HuH-7.5 (cell line): ENCODE measurements at places on chromosomes 2 and 18.

DNA sequence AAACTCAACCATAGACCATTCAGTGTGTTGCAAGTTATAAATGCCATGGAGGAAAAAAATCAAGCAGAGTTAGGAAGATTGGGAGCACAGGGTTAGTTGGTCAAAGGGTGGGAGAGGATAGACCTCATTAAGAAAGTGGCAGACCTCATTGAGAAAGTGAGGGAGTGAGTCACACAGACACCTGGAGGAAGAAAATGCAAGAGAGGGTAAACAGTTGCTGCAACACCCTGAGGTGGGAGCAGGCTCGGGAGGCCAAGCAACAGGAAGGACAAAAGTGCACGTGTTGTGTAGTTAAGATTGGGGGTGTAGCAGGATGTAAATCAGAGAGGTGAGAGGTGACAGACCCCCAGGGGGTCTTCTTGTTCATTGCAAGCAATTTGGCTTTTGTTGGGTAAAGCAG lies 6.4 kb downstream of the IL1RL1 start:
- no peak for DNase-seq

- no peak for DNase-seq
Observed at GRCh38 chr2:226357816-226358215, 441.8 kb downstream of the IRS1 start.

GRCh38 chr2:137938204-137938603 lies 26.1 kb upstream of the HNMT start:
- DNase-seq = no peak

- DNase-seq = no peak
Observed at GRCh38 chr18:35804377-35804776, 168.1 kb upstream of the RMP24 start.

- DNase-seq = no peak
Observed at GRCh38 chr2:69300650-69301049, 86.4 kb downstream of the GFPT1 start.

- DNase-seq = peak; percentile 19
Observed at GRCh38 chr2:7203056-7203467, 285.9 kb downstream of the RNF144A start.

GRCh38 chr2:128306081-128306930 lies 12.4 kb downstream of the HS6ST1 start:
- DNase-seq = peak; percentile 92

DNA sequence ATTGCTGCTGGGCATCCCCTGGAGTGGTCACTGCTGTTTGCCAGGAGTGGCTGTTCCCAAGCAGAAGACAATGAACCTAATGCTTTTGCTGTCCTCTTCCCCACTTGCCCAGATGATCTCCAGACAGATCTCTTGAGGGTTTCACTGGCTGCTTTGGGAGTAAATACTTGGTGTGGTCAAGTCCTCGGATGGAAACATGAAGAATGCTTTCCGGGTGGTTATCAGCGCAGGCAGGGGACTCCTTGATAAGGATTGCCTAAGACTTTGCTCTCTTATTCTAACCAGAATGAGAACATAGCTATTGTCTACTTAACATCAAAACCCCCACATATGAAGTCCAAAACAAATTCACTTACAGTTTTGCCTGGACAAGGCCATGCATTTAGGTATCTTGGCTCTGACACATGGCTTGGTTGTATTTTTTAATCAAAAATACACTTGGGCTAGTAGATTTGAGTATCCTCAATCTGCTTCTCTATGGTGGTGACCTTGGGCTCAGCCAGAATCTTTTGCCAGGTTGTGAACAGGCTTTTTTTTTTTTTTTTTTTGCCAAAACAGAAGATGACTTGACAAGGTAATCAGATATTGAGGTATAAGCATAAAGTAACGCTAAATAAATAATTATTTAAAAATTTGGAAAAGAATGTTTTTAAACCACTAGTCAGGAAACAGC lies 34.8 kb upstream of the MYO3B start:
- no peak for DNase-seq

- DNase-seq = no peak
Observed at GRCh38 chr2:169119123-169119760, 49.9 kb downstream of the DHRS9 start.

DNA sequence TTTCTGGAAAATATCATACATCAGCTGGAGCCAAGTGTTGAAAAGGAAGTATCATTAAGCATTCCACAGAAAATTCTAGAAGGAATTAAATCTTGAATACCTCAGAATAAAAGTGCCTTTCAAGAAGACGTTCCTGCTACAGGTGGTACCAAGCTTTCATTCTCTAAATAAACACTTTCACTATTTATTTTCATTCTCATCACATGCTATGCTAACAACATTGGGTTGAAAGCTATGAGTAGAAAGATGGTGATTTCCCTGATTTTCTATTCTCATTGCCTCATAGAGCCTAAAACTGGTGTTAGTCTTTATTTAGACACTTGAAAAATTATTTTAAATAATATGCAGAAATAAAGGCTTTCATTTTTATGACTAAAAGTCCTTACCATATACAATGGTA lies 324.7 kb downstream of the LRP1B start:
- no peak for DNase-seq

DNA sequence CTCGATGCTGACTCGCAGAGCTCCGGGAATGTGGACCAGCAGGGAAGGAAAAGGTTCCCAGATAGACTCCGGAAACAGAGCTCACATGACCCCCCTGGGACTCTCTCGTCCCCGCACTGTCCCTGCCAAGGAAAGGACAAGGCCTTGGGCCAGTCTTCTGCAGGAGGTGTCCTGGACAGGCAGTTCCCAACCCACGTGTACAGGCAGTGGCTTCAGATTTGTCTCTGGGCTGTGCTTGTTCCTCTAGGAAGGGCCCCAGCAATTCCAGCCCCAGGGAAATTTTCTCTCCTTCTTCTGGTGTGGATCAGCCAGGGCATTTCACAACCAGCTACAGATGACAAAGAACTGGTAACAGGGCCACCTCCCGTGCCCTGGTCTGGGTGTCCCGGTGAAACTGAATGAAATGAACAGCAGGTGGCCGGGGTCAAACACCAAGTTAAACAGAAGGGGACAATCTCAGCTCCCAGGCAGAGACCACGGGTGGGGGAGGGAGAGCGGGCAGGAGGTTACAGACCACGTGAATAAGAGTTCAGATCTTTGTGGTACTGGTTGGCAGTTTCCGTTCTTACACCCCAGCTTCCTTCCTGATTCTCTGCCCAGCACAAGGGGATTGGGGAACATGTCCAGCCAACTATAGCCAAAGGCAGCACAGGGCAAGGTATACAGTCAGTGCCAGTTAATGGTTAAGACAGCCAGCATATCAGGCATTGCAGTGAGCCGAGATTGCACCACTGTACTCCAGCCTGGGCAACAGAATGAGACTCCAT lies 52.2 kb upstream of the CAB39 start:
- no peak for DNase-seq

- DNase-seq = no peak
Observed at GRCh38 chr2:30454571-30454970, 7.5 kb downstream of the LCLAT1 start.

DNA sequence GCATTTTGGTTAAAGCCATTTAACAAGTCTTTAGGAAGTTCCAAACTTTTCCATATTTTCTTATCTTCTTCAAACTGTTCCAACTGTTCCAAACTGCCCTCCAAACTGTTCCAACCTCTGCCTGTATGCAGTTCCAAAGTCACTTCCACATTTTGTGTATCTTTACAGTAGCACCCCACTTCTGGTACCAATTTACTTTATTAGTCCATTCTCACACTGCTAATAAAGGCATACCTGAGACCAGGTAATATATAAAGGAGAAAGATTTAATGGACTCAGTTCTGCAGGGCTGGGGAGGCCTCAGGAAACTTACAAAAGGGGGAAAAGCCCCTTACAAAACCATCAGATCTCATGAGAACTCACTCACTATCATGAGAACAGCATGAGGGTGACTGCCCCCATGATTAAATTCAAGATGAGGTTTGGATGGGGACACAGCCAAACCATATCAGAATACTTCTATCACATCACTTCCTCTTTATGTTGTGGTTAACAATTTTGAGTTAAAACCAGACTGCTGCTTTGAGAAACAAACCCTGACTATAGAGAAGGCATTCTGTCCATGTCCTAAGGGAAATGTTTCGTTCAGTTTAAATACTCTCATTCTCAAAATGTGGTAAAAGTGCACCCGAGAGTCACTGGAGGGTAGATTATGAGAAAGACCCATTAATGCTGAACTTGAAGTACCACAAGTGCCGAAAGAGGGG lies 11.0 kb downstream of the IL18R1 start:
- no peak for DNase-seq

GRCh38 chr18:25825979-25826776 lies 264.2 kb downstream of the SS18 start:
- no peak for DNase-seq

DNA sequence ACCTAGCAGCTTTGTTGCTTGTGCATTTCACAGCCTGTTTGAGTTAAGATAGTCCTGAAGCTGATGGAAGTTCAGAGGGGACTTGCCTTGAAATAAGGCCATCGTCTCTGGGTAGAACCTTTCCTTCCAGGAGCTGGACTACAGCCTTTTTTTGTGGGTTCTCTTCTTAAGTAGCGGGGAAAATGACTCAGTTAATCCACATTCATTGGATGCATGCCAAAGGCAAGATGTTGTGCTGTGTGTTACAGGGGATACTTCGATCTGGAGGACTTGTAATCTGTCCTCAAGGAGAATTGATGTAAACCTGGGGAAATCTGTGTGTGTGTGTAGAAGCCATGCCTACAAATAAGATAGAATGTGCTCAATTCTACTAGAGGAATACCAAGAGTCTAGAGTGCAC lies 46.8 kb downstream of the RPIA start:
- DNase-seq = no peak

- no peak for DNase-seq
Observed at GRCh38 chr2:196956069-196956468, 29.6 kb upstream of the PGAP1 start.

DNA sequence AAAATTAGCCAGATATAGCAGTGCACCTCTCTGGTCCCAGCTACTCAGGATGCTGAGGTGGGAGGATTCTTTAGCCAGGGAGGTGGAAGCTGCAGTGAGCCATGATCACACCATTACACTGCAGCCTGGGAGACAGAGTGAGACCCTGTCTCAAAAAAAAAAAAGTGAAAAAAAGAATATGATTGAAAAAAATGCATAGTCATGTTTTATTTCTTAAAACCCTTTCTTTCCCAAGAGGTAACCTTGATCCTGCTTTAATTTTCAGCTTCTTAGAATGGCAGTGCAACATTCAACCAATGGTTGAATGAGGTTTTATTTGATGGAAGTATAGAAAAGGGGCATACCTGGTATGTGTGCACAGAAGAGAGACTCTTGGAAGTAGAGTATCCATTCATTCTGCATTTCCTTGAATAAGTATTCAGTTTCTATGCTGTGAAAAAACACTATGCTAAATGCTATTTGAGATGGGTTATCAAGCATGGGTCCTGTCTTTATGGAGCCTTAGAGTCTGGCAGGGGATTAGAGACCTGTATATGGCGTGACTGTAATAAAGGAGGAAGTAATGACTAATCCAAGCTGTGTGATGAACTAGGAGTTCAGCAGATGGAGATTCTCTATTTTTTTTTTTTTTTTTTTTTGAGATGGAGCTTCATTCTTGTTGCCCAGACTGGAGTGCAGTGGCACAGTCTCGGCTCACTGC lies 146.3 kb downstream of the WDSUB1 start:
- DNase-seq = no peak
